ENCODE measurements at places on chromosomes 16 and 17.

GRCh38 chr16:85592700-85593493 lies 20.2 kb upstream of the GSE1 start:
- no peak for DNase-seq

- DNase-seq: no peak
Measured at GRCh38 chr16:68257906-68258800, 6.2 kb upstream of the SLC7A6 start.

- DNase-seq: no peak
Measured at GRCh38 chr16:4702466-4702808, 9.1 kb downstream of the NUDT16L1 start.

- DNase-seq: no peak
Measured at GRCh38 chr17:76570877-76571471, 14.7 kb downstream of the ST6GALNAC2 start.

- no peak for DNase-seq
Measured at GRCh38 chr16:34078691-34079090, 619.3 kb downstream of the TP53TG3F start.

DNA sequence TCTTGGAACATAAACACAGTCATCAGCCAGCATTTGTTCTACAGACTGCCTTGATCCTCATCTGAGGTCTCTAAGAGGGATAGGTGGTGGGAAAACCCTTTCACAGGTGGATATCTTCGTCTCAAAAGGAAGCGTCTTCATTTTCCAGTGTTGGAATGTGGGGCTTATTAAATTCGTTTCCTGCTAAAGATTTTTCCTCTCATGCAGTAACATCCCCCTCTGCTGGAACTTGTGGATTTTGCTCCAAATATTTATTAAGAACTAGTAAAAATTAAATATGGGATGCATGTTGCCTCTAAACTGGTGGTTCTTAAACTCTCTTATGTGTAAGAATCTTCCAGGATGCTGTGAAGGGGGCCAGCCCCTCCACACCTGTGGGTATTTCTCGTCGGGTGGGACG lies 20.1 kb upstream of the MLYCD start:
- DNase-seq: no peak

- no peak for DNase-seq
Measured at GRCh38 chr17:76379646-76380376, 4.6 kb upstream of the SPHK1 start.

DNA sequence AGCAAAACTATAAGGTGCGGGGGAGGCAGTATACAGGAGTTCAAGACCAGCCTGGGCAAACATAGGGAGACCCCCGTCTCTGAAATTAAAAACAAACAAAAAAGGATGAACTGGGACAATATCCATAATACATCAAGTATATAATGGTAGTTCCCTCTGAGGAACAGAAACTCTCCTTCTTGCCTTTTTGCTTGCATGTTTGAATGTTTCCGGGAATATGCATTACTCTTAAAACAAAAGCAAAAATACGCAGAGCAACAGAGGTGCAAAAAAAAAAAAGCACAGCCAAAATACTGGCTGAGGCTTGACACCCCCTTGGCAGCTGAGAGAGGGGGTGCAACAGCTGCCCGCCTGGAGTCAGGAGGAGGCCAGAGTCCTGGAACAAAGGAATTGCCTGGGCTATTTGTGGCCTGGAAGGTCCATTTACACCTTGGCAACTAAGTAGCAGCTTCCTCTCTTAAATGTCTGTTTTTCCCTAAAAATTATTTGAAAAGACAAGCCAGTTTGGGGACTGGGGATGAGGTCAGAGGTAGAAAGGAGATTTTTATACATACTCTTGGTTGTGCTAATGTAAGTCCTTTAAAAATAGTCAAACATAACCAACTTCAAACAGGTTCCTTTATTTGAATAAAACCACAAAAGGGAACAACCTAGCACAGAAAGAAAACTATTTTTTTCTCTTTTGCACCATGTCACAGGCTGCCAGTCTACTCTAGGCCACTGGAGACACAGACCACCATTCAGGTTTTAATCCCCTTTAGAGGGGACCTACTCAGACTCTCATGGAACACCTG lies 19.5 kb downstream of the USP7 start:
- DNase-seq: no peak

DNA sequence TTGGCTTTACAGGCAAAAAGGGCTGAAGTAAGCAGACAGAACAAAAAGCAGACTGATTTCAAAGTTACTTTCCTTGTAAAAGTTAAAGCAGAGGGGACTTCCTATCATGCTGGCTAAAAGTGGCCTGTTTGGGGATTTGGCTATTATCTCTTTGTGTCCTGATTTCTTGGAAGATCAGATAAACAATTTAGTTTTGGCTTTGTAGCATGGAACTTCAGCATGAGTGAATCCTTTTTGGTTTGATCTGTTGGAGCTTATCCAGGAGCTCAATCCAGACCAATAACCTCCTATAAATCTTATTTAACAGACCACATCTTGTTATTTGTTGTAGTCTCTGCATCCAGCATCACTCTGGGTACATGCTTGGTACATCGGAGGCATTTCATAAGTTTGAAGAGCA lies 8.9 kb upstream of the RNF112 start:
- no peak for DNase-seq

GRCh38 chr17:8126491-8127066 lies 2.7 kb upstream of the HES7 start:
- no peak for DNase-seq

- DNase-seq: no peak
Measured at GRCh38 chr17:50055055-50055425, 870 bp upstream of the ITGA3 start.

- no peak for DNase-seq
Measured at GRCh38 chr16:66935314-66936011, at the start of gene CES2. CES2 (plus strand) TSS chr16:66935516; CDS start chr16:66935636, 120 bp downstream.

DNA sequence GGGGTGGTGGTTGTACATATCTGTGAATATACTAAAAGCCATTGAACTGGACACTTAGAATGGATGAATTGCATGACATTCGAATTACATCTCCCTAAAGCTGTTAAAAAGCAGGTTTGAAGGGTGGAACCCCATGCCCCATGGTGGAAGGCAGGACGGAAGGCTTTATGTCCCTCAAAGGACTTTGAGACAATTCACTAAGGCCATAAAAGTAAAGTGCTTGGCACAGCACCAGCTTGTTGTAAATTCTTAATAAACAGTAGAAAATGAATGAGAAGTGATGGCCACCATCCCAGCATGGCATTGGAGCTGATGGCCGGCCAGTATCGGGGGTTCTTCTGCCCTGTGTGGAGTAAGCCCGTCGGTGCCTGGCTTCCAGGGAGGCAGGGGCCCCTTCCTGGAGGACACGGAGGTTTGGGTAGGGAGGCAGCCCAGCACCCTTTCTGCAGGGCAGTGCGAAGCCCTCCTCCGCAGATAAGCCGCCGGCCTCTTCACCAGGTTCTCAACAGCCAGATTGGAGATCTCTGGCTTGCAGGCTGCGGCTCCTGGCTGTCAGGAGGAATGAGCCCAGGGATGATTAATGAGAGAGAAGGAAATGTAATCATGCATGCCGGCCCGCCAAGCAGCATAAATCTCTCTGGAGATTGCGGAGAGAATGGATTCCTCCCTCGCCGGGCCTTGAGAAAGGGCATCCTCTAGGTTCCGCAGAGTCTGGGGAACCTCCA lies 346.9 kb downstream of the FOXL1 start:
- DNase-seq: no peak

- DNase-seq: no peak
Measured at GRCh38 chr17:65990593-65990992, 201.3 kb downstream of the CEP112 start.

DNA sequence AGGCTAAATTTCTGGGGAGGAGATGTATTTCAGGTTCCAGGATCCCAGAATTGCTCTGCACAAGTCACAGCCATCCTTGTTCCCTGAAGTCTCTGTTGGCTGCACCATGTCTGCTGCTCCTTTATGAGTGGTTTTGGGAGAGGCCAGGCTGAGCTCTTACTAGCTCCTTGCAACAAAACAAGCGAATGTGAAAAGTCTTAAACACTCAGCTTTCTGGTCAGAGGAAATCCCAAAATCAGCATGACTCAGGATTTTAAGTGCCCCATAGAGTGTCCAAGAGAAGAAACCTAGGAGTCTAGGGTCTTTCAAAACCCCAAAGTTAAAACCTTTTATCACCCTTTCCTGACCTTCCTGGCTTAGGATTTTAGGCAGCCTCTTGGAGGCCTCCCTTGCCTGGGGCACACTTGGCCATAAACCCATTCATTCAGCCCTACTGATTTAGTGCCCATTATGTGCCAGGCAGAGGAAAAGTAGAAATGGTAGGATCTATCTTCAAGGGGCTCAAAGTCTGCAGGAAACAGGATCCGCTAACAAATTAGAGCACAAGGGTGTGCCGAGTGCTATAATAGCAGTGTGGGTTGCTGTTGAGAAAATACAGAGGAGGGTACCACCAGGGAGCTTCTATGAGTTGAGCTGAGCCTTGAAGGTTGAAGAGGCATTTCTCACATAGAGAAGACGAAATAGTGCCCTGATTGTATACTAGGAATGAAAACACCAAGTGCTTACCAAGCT lies 36.9 kb downstream of the SOST start:
- DNase-seq: no peak

DNA sequence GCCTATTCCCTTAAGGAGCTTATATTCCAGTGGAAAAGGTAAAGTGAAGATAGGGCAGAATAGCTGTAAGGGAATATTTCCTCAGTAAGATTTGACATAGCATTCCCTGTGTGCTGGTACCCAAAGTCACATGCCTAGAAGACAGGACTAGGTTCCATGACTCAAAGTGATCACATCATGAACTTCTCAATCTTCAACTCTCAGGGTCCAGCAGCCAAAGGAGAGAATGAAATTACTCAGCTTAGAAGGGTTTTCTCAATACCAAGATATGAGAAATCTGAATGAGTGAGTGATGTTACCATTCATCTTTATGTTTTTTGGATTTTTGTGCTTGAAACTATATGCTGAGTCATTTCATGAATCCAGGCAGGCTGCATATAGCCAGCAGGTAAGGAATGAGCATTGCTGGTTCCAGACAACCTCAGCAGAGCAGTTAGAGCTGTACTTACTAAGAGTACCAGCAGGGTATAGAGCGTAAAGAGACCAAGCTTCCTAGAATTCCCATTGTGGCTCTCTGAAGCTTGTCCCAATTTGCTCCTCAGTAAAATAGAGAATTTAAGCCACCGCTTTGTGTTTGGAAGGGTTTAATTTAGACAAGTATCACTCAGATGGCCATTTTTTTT lies 91.1 kb downstream of the ANKFN1 start:
- DNase-seq: no peak

DNA sequence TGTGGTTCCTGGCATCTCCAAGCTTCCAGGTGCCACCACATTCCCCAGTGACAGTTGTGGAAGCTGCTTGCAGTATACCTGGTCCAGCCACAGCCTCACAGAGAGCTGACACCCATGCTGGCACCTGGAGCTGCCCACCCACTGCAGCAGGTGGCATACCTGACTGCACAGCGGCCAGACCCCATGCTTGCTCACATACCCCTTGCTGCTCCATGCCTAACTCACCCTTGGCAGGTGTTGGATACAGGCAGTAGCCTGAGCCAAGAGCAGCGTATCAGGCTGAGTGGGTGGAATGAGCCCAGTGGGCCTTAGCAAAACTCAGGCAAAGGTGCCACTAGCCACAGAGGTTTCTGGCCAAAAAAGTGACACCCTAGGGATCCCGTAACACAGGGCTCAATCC lies 232.3 kb downstream of the CEP112 start:
- no peak for DNase-seq

DNA sequence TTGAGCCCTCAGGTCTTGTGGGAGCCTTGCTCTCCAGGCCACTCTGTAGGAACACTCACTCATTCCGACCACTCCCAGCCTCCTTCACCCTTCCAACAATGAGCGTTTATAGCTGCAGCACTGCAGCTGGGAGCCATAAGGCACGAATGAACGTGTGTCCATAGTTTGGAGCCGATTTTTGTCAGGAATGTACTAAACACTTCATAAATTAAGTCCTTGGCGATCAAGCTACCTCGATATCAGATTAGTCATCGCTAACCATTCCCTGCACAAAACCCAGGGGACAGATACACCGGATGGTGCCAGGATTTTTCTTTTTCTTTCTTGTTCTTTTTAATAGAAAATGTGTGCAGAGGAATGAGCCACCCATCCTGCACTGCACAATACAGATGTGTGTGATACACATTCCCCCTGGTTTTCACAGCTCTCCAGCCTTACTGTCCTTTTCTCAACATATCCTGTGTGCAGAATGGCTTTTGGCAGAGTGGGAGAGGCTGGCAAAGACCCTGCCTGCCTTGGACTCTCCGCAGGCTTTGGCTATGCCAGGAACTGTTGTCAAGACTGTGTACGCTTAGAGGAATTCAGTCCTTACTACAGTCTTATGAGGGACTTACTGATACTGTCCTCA lies 68.4 kb upstream of the ELAC2 start:
- DNase-seq: no peak

- no peak for DNase-seq
Measured at GRCh38 chr17:27078296-27078695, 215.6 kb upstream of the WSB1 start.

DNA sequence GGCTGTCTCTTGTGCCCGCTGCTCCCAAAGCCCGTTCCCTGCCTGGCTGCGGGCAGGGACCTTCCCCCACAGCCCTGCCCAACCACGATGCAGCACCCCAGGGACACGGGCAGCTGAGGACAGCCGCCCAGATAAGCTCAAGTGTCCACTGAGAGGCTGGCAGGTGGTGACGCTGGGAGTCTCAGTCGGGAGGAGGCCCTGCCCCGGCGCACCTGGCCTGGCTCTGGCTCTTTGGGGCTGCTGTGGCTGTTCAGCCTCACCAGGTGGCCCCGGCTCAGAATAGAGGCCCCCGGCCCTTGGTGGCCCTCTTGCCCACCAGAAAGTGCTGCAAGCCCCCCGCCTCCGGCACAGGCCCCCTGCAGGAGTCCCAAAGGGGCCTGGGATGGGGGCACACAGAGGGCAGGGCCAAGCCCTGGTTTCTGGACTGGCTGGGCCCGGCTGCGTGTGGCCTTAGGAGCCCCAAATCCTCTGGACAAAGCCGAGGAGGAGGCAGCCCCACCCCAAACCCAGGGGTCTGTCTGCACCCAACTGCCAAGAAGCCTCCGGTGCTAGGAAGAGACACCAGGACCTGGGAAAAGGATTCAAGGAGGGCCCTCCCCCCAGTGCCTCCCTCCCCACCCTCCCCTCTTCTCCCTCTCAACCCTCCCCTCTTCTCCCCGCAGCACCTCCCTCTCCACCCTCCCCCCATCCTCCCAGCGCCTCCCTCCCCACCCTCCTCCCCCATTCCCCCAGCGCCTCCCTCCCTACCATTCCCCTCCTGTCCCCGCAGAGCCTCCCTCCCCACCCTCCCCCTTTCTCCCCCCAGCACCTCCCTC lies 5.3 kb downstream of the NTHL1 start:
- no peak for DNase-seq

- no peak for DNase-seq
Measured at GRCh38 chr17:42577140-42577531, 393 bp downstream of the PSMC3IP start.

GRCh38 chr17:42000413-42001133 lies 16.7 kb downstream of the DNAJC7 start:
- no peak for DNase-seq
